ENCODE measurements at places on chromosomes 6 and 20.

- DNase-seq = no peak
Observed at GRCh38 chr6:13243033-13243432, 85.3 kb downstream of the TBC1D7 start.

DNA sequence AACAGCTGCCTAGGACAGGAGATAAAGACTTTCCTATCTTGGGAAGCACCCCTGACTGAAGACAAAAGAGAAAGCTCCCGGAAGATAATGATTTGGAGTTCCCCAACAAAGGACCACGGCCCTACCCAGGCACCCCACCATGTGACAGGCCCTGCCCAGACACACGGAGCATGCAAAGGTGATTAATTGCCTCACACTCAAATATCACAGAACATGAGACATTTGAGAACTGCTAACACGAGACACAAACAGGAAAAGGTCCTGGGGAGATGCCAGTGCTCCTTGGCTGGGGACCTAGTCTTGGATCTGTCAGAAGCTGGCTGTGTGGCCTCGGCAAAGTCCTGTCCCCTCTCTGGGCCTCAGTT, 82.5 kb upstream of the PTPN1 start:
- no peak for DNase-seq

GRCh38 chr6:77561768-77562314, 91.0 kb upstream of the MEI4 start:
- no peak for DNase-seq

GRCh38 chr6:80969439-80969838, 783.0 kb downstream of the TENT5A start:
- DNase-seq = no peak

- no peak for DNase-seq
Observed at GRCh38 chr20:18794428-18794787, 19.2 kb upstream of the SCP2D1 start.
